Hepatocyte (in vitro differentiated cells): ENCODE measurements at places on chromosomes 5 and 9.

DNA sequence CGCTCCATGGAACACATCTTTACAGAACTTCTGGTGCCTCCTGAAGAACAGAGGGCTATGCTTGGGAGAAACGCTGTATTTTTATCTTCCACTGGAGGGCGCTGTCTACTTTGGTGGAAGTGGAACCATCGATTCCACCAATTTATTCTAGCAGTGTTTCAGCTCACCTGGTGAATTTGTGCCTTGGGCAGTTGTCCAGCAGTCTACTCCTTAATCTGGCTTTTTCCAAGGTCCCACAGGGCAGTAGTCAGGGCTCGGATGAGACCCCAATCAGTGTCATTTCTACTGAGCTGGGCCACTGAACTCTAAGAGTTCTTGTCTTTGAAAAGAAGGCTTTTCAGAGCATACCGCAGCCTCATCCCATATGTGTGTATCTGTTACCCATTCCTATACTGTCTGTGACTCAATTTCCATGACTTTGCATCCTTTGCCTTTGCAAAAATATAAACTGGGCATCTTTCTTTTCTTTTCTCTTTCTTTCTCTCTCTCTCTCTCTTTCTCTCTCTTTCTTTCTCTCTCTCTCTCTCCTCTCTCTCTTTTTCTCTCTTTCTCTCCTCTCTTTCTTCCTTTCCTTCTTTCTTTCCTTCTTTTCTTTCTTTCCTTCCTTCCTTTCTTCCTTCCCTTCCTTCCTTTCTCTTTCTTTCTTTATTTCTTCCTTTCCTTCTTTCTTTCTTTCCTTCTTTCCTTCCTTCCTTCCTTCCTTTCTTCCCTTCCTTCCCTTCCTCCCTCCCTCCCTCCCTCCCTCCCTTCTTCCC lies 138.4 kb upstream of the ZNF618 start:
- no peaks in the 10 kb centered on the region for H3K36me3 ChIP-seq
- no peaks in the 10 kb centered on the region for H3K27me3 ChIP-seq
- no peak overlapping the region for H3K4me3 ChIP-seq
- peak; percentile 83 for DNase-seq

DNA sequence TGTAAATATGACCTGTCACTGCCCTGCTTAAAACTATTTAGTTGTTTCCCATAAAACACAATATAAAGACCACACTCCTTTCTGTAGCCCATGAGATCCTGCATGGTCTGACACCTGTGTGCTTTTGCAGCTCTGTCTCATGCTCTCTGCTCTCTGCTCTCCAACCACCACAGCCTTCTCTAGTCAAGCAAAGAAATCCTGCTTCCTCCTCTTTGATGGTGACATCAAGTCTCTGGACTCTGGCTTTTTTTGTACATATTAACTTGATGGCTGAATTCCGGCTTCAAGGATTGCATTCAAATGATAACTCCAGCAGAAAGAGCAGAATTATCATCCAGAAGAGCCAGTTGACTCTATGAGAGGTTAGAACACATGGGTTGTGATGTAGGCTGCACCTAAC lies 58.2 kb downstream of the CHSY3 start:
- no peak for DNase-seq
- H3K36me3 ChIP-seq = no peaks in the 10 kb centered on the region
- H3K27ac ChIP-seq = no peak overlapping the region
- no peak overlapping the region for H3K4me3 ChIP-seq
- no peaks in the 10 kb centered on the region for H3K27me3 ChIP-seq
- peaks cover 4% of the 10 kb centered on the region for H3K4me1 ChIP-seq

DNA sequence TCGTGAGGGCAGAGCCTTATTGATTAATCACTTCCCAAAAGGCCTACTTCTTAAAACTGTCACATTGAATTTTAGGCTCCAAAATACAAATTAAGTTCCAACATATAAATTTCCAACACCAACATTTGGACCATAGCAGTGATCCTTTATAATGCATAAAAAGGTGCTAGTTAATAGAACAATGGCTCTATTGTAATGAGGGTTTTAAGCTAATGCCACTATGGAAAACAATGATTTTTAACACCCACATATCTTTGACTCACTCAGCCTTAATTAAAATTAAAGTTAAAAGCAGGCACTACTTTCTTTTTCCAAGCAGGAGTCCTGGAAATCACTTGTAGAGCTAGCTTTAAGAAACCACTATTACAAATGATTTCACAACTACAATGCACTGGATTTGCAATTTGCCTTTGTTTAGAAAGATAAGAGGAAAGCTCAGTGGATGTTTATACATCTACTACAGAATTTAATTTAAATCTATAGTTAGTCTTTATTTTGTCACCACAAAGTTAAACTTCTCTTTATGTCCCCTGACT lies 41.8 kb downstream of the DPYSL3 start:
- no peaks in the 10 kb centered on the region for H3K4me1 ChIP-seq
- no peak overlapping the region for H3K27ac ChIP-seq
- no peaks in the 10 kb centered on the region for H3K36me3 ChIP-seq

DNA sequence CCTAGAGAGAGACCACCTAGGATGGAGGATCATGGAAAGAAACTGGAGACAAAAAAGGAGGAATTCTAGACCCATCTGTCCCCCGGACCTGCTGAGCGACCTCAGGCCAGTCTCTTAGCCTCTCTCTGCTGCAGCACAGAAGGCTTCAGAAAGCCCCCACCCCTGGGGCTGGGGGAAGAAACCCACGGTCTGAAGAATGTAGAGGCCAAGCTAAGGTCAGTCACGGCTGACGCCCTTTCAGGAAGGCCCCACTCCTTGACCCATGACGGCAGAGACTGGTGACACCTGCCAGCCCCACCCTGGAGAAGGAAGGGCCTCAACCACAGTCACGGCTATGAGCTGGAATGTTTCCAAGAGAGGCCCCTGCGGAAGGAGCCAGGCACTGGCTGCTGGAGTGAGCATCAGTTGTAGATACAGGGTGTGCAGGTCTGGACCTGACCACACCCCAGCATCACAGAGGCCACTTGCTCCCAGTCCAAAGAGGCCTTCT lies 120.5 kb upstream of the BOD1 start:
- peaks cover 11% of the 10 kb centered on the region for H3K4me1 ChIP-seq
- peak; percentile 84 for DNase-seq
- H3K36me3 ChIP-seq = no peaks in the 10 kb centered on the region
- no peaks in the 10 kb centered on the region for H3K27me3 ChIP-seq

- H3K4me1 ChIP-seq = no peaks in the 10 kb centered on the region
- no peak for DNase-seq
- no peak overlapping the region for H3K27ac ChIP-seq
- no peak overlapping the region for H3K4me3 ChIP-seq
- H3K27me3 ChIP-seq = no peaks in the 10 kb centered on the region
Observed at GRCh38 chr5:101676646-101677045, 619.4 kb downstream of the SLCO4C1 start.

GRCh38 chr9:89740722-89741121 lies 135.9 kb downstream of the GADD45G start:
- no peaks in the 10 kb centered on the region for H3K36me3 ChIP-seq
- H3K4me3 ChIP-seq = no peak overlapping the region

- no peak for DNase-seq
- no peaks in the 10 kb centered on the region for H3K27me3 ChIP-seq
- H3K4me3 ChIP-seq = no peak overlapping the region
- H3K36me3 ChIP-seq = no peaks in the 10 kb centered on the region
- H3K4me1 ChIP-seq = peaks cover 2% of the 10 kb centered on the region
Observed at GRCh38 chr9:109033941-109034700, 20.8 kb upstream of the CTNNAL1 start.

DNA sequence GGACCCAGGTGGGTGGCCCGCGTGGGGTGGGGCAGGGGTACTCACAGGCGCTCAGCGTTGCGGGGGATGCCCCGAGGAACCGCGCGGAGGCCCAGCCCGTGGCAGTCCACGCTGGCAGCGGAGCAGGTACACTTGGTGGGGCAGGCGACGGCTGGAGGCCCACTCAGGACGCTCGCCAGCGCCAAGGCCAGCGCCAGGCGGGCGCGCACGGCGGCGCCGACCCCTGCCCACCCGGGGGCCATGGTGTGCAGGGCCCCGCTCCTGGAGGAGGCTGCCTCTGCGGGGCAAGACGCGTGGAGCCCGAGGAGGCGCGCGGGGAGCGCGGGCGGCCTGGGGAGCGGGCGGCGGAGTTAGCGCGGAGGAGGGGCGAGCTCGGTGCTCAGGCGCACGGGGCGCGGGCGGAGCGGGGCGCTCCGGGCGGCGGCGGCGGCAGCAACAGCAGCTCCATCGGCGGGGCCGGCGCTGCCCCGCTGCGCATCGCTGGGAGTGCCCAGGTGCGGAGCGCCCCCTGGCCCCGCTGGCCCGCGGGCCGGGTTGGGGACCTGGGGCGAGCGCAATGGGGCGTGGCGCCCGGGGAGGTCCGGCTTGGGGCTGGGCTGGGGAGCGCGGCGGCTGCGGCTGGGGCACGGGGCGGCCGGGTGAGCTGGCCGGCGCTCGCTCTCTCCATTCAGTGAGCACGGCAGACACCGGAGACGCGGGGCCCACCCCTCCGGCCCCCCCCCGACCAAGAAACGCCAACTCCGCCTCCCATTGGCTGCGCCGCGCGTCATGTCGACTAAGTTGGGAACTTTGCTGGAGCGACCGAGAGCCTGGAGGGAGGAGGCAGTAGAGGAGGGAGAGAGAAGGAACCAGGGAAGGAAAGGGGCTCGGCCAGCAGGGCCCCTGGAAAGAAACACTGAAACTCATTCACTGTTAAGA lies at the start of gene SLIT3:
Gene SLIT3, minus strand, starts transcription at position 672 of the 918 bp plus-strand sequence. Its CDS starts 430 bp downstream, at position 242.
- no peaks in the 10 kb centered on the region for H3K27me3 ChIP-seq
- H3K27ac ChIP-seq = peak within 1 kb of the TSS; percentile 78
- no peaks in the 10 kb centered on the region for H3K36me3 ChIP-seq
- DNase-seq = peak; percentile 91
- peak within 1 kb of the TSS; percentile 74 for H3K4me3 ChIP-seq
- peaks cover 37% of the 10 kb centered on the region for H3K4me1 ChIP-seq

- no peaks in the 10 kb centered on the region for H3K36me3 ChIP-seq
- H3K4me3 ChIP-seq = no peak overlapping the region
- peak; percentile 76 for DNase-seq
- H3K27ac ChIP-seq = no peak overlapping the region
- H3K4me1 ChIP-seq = no peaks in the 10 kb centered on the region
Observed at GRCh38 chr5:128213340-128213739, 129.8 kb downstream of the SLC12A2 start.

DNA sequence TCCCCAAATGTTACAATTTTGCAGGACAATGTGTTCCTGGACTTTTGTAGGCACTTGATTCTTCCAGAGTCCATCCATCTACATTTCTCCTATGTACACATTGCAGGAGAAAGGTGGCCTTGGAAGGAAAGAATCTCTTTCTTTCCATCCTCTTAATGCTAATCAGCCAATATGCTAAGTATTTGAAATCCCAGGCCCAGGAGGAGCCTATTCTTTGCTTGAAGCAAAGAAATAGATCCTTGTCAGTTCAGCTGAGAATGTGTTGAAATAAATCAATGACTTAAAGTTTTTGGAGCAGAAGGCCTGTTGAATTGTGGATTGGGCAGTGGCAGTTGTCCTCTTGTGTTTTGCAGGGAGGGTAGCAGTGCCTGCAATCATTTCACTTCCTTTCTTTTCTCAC lies 113.3 kb downstream of the PTTG1 start:
- H3K4me1 ChIP-seq = no peaks in the 10 kb centered on the region
- no peak overlapping the region for H3K27ac ChIP-seq

- H3K27ac ChIP-seq = peak overlapping the region; percentile 82
- H3K4me3 ChIP-seq = no peak overlapping the region
- peaks cover 28% of the 10 kb centered on the region for H3K4me1 ChIP-seq
- no peaks in the 10 kb centered on the region for H3K36me3 ChIP-seq
- H3K27me3 ChIP-seq = no peaks in the 10 kb centered on the region
Observed at GRCh38 chr5:149886692-149887470, 57.7 kb downstream of the PDE6A start.

DNA sequence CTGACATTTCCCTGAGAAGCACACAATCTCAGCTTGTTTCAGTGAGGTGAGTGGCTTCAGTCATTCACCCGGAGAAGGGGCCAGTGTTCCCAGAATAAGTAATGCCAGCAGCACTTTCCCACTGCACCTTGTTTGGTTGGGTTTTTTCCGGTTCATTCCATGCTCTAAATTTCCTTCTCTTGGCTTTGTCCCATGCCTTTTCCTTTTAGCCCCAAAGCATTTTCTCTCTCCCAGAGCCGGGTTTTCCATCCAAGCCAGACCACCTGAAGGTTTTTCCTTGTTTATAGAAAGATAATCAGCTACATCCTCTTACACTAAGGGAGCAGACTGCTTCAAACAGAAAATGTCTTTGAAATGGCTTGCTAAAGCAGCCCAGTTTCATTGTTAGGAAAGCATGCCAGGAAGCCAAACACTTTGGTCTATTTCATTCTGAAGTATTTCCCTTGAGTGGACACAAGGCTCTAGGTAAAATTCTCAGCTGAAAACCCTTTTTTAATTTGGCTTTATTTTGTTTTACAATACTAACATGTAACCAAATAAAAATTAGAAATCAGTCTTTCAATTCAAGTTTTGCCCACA lies 501.6 kb downstream of the DTWD2 start:
- H3K27ac ChIP-seq = no peak overlapping the region
- H3K27me3 ChIP-seq = no peaks in the 10 kb centered on the region
- H3K4me1 ChIP-seq = no peaks in the 10 kb centered on the region
- peak; percentile 7 for DNase-seq

DNA sequence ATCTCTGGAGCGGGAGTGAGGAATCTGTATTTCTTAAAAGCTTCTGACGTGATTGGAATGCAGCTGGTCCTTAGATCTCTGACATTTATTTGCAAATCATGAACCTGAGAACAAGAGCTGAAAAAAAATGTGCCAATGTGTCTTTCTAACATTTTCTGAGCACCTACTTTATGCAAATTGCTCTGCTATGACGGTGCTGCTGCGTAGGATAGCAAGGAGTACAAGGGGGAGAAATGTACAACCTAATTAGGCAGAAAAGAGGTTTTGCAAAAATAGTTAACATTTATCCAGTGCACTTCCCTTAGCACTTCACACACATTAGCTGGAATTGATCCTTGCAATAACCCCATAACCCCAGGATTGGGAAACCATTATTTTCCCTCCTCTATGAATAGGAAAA lies 357.5 kb downstream of the TLE4 start:
- H3K4me3 ChIP-seq = no peak overlapping the region
- no peak for DNase-seq
- no peak overlapping the region for H3K27ac ChIP-seq
- H3K36me3 ChIP-seq = no peaks in the 10 kb centered on the region
- H3K27me3 ChIP-seq = no peaks in the 10 kb centered on the region

GRCh38 chr5:29796013-29796412 lies 1397.5 kb upstream of the CDH6 start:
- H3K36me3 ChIP-seq = no peaks in the 10 kb centered on the region
- no peaks in the 10 kb centered on the region for H3K27me3 ChIP-seq
- no peak for DNase-seq
- no peak overlapping the region for H3K27ac ChIP-seq
- H3K4me3 ChIP-seq = no peak overlapping the region

GRCh38 chr5:63500242-63500641 lies 462.0 kb downstream of the HTR1A start:
- H3K4me1 ChIP-seq = no peaks in the 10 kb centered on the region
- no peak for DNase-seq
- no peaks in the 10 kb centered on the region for H3K27me3 ChIP-seq
- no peaks in the 10 kb centered on the region for H3K36me3 ChIP-seq
- no peak overlapping the region for H3K27ac ChIP-seq

- no peak overlapping the region for H3K4me3 ChIP-seq
- H3K27ac ChIP-seq = no peak overlapping the region
- no peaks in the 10 kb centered on the region for H3K27me3 ChIP-seq
- H3K36me3 ChIP-seq = no peaks in the 10 kb centered on the region
Observed at GRCh38 chr5:99176186-99176585, 247.4 kb upstream of the CHD1 start.
